GM12864 (cell line): ENCODE measurements at places on chromosomes 3 and 15.

DNA sequence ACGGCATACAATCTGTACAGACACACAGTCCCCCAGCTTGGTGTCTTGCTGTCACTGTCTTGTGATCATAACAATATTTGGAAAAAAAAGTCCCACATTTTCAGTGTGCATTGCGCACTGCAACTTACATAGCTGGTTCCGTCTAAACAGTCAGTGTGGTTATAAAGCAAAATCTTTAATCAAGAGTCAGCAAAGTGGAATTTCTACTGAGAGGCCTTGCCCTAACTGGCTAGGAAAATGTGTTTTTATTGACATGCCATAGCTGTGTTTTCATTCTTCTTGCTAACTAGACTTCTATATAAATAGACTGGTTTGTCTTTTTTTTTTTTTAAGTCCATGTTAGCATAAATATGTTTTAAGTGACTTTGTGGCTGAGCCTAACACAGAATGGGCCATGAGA lies 174.8 kb downstream of the POLR2M start:
- no peak for DNase-seq

GRCh38 chr3:42823351-42823750 lies 14.1 kb downstream of the ACKR2 start:
- DNase-seq: no peak

GRCh38 chr15:101453123-101454120 lies 36.1 kb downstream of the PCSK6 start:
- DNase-seq: no peak

- no peak for DNase-seq
Observed at GRCh38 chr15:43748376-43748775, 2.1 kb downstream of the PDIA3 start.

DNA sequence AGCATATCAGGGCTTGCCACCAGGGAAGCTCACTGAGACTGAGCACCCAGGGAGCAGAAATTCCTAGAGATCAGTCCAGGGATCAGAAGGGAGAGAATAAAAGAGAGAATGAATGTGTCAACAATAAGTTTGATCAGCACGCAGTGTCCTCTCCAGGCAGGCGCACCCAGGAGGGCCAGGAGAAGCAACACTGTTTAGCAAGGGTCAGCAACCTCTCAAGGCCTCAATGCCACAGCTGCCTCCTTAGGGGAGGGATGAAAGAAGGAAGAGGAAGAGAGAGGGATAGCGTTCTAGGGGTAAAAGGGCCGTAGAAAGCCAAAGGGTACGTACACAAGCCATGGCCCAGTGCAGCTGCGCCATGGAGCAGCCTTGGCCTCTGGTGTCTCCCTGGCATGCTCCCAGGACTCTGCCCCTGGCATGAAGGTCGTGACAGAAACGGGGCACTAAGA lies 399.8 kb downstream of the SHQ1 start:
- DNase-seq: no peak

DNA sequence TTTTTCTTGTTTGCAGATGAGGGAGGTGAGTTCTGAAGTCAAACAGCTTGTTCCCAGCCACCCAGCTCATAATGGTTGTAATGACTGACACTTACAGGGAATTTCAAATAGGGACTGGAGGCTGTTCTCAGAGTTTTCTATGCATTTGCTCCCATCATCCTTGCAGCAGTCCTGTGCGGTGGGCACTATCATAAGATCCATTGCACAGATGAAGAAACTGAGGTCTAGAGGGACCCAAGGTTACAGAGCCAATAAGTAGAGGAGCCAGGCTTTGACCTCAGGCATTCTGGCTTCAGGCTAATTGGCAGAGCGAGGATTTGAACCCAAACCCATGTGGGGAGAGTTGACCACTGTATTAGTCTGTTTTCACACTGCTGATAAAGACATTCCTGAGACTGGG lies 32.4 kb downstream of the FAH start:
- DNase-seq: no peak

DNA sequence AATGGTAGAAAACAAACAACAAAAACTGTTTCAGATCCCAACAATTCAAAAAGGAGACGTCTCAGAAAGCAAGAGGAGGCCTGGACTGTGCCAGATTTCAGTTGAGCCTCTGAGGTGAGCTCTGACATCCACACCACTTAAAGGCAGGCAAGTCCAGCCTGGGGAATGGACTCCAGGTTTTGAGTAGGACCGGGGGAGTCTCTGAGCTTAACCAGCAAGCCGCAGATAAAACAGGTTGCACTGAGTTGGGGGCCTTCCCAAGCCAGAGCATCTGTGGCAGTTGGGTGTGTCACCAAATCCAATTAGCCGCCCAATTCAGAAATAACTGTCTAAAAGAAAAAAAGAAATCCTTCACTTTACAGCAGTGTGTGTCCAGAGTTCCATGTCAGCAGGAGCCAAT lies 54.7 kb downstream of the OXNAD1 start:
- no peak for DNase-seq

DNA sequence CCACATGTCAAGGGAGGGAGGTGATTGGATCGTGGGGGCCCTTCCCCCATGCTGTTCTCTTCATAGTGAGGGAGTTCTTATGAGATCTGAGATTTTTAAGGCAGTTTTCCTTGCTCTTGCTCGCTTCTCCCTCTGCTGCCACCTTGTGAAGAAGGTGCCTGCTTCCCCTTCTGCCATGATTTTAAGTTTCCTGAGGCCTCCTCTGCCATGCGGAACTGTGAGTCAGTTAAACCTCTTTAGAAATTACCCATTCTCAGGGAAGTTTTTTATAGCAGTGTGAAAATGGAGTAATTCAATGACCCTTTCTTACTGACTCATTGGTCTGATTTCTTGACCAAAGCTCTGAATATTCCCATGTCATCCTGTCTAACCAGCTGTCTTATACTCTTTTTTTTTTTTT lies 484.4 kb upstream of the TPRG1 start:
- DNase-seq: no peak

DNA sequence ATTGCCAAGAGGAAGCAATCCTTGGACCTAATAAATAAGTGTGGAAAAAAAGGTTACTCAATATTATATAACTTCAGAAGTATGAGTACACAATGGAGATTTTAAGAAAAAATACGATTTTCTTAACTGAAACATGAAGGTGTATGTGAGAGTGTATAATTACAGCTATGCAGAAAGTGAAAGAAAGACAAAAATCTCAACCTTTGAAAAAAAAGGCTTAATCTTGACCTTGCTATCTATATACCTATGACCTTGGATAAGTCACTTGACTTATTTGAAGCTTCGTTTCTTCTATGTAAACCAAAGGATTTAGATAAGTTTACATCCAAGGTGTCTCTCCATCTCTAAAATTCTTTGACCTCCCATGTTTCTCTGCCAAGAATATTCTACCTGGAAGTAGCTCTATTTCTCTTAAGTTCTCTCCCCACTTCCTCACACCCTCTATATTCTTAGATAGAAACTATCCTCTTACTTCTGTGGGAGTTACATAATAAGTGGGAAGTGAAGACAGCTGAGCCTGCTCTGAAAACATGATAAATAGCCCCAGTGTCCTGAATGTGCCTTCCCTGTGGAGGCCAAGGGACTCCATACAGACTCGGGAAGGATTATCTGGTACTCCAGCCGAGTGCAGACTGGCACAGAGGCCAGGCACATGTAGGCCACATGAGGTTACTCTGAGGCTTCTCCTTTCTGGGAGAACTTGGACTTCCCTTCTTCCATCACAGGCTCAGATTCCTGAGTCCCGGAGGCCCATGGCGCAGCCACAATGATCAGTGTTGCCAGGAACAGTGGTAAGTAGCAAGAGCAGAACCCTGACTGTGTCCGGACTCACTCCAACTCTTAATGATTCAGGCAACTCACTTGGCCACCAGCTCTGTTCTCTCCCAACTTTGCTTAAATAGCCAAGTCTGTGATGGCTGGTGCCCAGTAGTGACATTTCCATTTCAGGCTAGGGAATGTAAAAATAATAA lies 166.8 kb upstream of the COL8A1 start:
- no peak for DNase-seq

- DNase-seq: no peak
Observed at GRCh38 chr15:47908950-47909670, 191.8 kb downstream of the SEMA6D start.

DNA sequence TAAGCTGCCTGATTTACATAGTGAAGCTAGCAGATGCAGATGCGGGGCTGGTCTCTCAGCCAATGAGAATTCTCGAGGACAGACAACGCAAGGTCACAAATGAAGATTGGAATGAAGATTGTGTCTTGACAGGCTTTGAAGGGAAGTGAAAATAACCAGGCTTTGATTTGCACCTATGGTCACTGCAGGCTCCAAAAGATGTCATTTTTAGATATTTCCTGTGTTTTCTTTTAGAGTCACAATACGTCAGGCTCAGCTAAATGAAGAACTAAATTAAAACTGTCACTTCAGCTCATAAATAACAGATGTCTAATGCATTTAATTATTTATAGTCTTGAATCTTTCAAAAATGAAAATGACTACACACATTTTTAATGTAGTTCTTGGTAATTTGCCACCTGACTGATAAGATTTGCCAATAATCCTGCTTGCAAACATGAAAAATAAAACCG lies 99.5 kb downstream of the SQOR start:
- no peak for DNase-seq

DNA sequence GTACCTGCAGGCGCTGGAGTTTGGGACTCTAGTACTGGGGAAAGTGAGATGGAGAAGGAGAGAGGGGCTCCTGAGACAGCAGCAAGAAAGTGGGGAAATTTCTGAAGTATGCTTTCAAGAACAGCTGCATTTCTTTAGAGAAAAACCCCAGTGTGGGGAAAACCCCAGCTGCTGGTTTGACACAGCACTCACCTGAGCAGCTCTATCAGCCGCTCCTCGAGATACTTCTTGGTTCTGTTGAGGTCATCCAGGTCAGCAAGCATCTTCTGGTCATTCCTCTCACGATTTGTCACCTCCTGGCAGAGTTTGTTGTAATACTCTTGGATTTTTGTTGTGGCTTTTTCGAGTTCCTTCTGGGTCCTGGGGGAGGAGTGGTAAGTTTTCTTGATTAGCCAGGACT lies 18.8 kb downstream of the CXCR6 start:
- peak; percentile 29 for DNase-seq

DNA sequence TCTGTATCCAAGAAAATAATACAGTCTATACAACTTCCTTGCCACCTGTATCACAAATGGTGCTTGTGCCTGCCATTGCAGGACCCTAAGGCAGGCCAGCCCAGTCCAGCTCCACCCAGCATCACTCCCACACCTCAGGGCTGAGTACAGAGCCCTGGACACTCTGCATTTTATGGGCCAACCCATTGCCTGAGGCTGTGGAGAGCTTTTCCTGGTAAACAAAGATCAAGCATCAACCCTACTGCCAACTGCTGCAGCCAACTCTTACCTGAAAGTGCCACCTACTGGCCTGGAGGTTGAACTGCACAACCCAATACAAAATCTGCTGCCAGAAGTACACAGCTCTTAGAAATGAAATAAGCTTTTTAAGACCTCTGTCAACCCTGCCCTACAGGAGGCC lies 1082.2 kb downstream of the NAALADL2 start:
- DNase-seq: no peak

- DNase-seq: no peak
Observed at GRCh38 chr3:108566599-108566998, 22.6 kb downstream of the CIP2A start.

GRCh38 chr3:114132500-114132899 lies 46.4 kb downstream of the DRD3 start:
- DNase-seq: no peak

DNA sequence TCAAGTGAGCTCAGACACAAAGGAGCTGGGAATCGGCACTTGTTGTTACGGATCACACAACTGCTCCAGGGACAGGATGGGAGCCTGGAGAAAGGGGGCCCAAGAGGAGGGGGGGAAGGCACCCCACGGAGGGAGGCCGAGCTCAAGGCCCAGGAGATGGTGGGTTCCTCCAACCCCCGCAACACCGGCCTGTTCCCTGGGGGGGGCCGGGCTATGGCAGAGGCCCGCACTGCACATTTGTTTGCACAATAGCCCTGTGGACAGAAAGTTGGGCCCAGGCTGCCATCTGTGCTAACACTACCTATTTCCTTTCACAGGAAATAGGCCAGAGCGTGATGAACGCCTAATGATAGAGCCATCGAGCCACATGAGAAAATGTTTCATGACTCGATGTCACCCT lies 147.1 kb downstream of the NSMCE3 start:
- DNase-seq: no peak

DNA sequence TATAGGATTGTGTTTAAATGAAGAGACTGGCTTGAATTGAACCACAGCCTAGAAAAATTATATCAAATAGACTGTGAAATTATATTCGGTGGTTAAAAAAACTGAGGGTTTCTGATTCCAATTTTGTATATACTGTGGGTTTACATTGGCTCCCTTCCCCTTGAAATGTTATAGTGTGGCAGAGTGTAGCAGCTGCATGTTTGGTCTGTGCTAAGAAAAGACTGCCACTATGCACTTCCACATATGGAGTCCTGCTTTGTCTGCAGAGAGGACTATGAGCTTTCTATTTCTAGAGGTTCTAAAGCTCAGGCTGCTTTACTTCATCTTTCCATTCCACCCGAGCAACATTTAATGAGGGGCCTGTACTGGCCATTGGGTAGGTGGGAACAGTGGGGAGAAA lies 112.3 kb downstream of the P3H2 start:
- no peak for DNase-seq

- DNase-seq: no peak
Observed at GRCh38 chr3:181629029-181629428, 82.7 kb upstream of the SOX2 start.

DNA sequence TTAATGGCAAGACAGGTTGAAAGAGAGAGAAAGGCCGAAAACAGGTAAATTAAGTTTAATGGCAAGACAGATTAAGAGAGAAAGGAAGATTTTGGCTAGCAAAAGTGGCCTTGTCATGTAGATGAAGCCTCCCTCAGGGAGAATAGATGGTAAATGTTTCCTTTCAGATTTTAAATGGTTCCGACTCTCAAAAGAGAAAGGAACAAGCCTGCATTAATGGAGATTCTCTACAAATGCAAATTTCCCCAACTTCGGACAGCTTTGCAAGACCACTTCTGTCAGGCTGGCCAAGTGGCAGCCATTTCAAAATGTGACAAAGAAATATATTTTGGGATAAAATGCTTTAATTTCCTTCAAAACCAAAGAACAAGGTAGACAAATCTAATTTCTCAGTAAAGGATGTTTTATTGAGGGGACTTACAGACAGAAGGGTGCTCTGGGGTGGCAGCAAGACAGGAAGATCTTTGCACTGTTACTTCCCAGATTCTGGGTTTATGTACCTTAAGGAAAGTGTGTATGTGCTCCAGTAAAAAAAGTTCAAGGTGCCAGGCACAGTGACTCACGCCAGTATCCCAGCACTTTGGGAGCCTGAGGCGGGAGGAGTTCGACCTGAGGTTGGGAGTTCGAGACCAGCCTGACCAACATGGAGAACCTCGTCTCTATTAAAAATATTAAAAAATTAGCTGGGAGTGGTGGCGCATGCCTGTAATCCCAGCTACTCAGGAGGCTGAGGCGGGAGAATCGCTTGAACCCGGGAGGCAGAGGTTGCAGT lies 626.3 kb upstream of the NAALADL2 start:
- no peak for DNase-seq

- DNase-seq: no peak
Observed at GRCh38 chr3:56342475-56342874, 125.8 kb downstream of the ERC2 start.
